Stimulated activated CD8-positive, alpha-beta memory T cell treated with anti-CD3 and anti-CD28 coated beads, Interleukin-15, amount 100 ng/mL, for 4 hours (primary cell): ENCODE measurements at places on chromosomes 4 and X.

GRCh38 chrX:44036336-44036735, 63.1 kb upstream of the NDP start:
- DNase-seq, result no peak

DNA sequence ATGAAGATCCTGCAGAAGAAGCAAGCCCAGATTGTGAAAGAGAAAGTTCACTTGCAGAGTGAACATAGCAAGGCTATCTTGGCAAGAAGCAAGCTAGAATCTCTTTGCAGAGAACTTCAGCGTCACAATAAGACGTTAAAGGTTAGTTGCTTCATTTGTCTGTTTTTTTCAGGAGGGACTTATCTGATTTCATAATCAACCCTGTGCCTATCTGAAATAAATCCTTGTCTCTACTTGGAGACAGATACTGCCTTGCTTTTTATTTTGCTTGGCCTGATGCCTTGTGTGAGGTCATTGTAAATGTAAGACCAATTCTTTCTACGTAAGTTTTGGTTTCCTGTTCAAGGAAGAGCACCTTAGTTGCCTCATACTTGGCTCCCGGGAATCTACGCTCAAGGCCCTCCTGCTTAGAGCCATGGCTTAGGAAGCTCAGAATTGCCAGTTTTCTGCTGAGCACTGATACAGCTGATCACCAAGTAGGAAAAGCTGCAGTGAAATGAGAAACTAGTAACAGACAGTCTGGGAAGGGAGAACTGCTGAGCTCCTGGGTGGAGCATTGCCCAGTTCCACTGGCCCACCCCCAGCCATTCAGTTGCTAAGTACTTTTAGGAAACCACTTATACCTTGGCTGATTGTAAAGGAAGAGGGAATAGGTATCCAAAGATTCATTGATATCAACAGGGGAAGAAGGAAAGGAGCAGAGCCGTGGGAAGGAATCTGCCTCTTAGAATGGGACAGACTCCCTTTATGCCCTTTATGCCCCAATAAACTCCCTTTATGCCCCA, 41.8 kb downstream of the RBBP7 start:
- no peak for DNase-seq

DNA sequence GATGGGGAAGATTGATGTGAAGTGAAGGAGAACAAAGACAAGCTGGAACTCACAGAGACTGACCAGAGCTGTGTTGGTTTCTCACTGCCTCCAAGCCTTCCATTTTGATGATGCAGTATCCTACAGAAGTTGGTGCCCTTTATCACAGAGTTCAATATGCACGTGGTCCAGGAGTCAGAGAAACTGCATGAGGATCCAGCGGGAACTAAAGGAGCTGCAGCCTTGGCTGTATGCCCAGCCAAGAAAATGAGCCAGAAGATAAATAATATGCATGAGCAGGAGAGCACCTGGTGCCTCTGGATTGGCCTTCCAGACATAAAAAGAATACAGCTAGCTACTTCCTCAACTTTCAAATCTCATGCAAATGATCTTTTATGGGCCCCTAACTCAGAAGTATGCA, 44.3 kb upstream of the DCLK2 start:
- DNase-seq, result no peak

GRCh38 chr4:25943805-25944204, 29.8 kb downstream of the SMIM20 start:
- no peak for DNase-seq

GRCh38 chr4:52646741-52647140, 12.4 kb downstream of the USP46 start:
- DNase-seq, result no peak

GRCh38 chr4:186845137-186845842, 121.6 kb upstream of the FAT1 start:
- DNase-seq, result no peak

DNA sequence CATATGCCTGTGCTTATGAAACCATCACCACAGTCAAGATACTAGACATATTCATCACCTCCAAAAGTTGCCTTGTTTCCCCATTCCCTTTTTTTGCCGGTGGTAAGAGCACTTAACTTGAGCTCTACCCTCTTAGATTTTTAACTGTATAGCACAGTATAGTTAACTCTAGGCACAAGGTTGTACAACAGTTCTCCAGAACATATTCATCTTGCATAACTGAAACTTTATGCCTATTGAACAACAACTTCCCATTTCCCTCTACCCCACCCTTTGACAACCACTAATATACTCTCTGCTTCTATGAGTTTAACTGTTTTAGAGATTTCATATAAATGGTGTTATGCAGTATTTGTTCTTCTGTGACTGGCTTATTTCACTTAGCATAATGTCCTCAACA, 119.3 kb downstream of the ASB9 start:
- DNase-seq, result no peak

- DNase-seq, result no peak
Observed at GRCh38 chrX:67543818-67544217, at the start of gene AR. Gene AR (plus strand): TSS chrX:67544021. CDS start chrX:67545147, 1,126 bp downstream.

DNA sequence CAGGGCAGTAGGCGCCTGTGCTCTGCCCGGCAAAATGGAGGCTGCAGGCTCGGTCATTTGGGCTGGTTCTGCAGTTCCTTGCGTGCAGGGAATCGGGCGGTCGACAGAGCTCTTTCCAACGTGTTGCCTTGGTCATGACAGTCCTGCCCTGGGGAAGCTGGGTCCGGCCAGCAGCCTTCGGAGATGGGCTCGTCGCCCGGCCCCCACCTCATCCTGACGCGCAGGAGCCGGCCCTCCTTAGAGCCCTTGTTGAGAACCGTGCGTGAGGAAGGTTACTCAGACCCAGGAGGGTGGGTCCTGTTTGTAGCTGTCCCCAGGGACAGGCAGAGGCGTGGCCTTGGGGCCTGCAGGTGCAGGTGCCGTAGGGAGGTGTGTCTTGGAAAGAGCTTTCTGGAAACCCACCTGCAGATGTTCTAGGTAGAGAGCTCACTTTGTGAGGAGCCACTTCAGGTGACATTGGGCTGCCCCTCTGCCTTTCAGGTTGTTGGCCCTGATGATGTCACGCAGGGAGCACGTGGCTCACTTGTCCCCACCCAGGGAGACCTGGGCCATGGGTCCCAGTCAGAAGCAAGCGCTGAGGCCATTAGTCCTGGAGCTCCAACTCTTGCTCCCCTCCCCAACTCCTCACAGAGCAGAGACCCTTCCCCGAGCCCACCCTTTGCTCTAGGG, 15.2 kb upstream of the HGFAC start:
- no peak for DNase-seq
